CD4-positive, alpha-beta memory T cell (primary cell): ENCODE measurements at places on chromosomes 4 and X. TPM values are rescaled to one million over a fixed set of nuclear protein-coding genes. Genes with fewer than 3 reads are reported as not detected.

GRCh38 chrX:2691543-2692220, 587 bp downstream of the CD99 start:
- DNase-seq = no peak

DNA sequence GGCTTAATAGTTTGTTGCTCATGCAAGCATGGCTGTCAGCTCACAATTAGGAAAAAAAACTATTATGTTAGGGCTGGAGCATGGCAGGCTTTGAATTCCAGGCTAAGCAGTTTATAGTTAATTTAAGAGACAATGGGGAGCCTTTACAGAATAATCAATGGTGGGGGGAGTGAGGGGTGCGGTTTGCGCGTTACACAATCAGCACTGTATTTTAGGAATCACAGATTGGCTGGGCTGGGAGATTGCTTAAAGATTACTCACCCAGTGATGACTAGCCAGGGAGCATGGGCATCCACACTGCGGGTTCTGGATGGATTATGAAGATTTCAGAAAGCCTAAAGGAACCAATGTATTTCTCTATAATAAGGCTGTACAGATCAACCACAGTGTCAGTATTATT, 186.6 kb downstream of the SOX3 start:
- no peak for DNase-seq

S100G gene
- polyA plus RNA-seq = not detected

OTC gene
- not detected for polyA plus RNA-seq

CENPI gene
- not detected for polyA plus RNA-seq

- no peak for DNase-seq
Measured at GRCh38 chrX:12325171-12325570, 186.9 kb downstream of the FRMPD4 start.

DNA sequence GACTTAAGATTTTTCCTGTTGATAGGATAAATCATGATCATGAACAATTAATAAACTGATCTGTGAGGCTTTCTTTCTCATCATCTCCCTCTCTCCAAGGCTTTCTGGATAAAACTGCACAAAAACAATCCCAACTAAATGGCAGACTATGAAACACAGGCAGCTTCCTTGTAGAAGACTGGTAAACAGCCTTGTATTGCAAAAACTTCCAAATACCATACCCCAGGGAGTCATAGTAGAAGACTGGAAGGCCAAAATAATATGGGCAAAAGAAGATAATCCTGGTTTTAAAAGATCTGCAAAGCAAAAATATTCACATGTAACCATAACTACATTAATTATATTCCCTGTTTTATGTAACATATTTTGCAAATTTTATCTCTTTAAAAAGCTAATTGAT, 113.0 kb downstream of the ANAPC10 start:
- no peak for DNase-seq

GRCh38 chr4:120877021-120877420, 45.5 kb downstream of the PRDM5 start:
- no peak for DNase-seq

SGCB gene
- 5.1 TPM for polyA plus RNA-seq

DNA sequence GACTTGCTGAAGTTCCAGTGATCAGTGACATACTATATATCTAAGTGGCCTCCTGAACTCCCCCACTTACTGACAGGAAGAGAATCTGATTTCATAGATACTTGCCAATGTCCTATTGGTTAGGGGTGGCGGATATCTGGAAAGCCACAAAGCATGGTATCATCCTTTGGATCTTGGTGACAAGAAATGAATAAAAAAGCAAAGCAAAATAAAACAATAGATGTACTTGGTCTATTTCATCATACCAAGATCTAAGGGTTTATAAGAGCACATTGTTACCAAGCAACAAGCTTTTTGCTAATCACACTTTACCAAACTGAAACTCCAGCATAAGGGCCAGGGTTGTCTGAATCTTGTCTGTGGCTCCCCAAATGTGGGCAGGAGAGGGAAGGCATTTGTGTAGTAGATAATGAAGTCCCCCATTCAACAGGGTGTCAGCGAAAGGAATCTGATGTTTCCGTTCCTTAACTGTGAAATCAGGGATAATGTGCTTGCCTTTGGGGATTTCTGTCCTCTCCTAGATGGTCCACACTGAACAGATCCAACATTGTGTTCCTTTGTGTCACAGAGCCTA, 125.0 kb upstream of the SMIM10 start:
- no peak for DNase-seq

ASB9 gene
- 0.73 TPM for polyA plus RNA-seq

ADGRG4 gene
- polyA plus RNA-seq = not detected
